ENCODE measurements at places on chromosomes 13 and 19.

- no peak for DNase-seq
Observed at GRCh38 chr19:48950830-48951519, 3.7 kb upstream of the BAX start.

DNA sequence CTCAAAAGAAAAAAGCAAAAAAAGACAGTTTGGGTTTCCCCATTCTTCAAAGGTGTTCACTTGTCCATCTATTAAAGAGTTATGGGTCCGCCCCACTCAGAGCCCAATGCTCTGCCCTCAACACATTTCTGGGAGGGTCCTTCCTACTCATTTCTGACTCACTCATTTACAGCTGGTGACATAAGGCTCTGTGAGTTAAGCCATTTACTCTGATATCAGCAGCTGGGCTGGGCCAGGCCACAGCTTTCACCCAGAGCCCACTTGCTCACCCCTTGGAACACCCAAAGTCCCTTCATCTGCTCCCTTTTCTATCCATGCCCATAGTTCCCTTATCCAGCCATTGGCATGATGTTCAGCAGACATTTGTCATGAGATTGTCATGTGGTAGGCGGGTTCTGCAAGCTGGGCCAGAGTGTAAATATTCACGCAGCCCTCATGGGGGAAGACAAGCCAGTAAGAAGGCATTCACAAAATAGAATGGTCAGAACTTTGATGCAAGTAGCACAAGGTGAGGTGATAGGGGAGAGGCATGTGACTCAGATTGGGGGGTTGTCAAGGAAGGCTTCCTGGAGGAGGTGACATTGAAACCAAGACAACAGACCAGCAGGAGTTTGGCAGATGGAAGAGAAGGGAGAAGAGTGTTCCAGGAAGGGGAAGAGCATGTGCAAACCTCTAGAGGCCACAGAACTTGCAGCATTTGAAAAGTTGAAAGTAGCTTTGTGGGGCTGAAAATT, 5.9 kb downstream of the MAST1 start:
- DNase-seq: no peak

DNA sequence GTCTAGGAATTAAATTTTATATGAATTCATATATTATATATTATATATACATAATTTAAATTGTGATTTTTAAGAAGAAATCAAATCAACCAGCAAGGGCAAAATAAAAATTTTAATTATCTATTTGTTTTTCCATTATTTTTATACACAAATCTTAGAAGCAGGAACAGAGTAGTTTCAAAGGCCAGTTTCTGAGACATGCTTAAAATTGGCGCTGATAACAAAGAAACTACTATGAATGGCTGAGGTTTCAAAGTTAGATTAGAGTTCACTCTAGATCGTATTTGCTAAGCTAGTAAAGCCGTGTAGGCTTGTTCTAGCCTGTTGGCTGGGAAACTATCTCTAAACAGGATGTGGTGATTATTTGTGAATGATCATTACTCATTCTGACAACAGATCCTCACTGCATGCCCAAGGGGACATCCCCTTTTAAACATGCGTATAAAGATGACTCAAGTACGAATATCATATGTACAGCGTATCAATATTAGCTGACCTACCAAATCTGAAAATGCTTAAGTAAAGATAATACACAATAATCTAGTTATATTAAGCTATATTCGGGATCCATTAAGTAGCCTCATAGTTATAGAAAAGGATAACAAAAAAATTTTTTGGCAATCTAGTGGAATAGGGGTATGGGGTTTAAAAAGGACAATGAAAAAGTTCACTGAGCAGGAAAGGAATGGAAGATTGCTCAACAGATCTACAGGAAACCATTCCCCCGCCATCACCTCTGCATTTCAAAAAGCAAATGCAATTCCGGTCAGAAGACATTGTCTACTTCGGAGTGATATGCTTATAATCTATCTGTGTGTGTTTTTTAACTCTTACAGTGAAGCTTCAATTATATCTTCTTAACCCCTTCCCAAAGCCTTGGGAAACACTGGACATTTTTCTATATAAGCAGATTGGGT, 150.1 kb downstream of the SHISA2 start:
- DNase-seq: no peak

- no peak for DNase-seq
Observed at GRCh38 chr13:79779761-79780160, 298.8 kb downstream of the NDFIP2 start.

DNA sequence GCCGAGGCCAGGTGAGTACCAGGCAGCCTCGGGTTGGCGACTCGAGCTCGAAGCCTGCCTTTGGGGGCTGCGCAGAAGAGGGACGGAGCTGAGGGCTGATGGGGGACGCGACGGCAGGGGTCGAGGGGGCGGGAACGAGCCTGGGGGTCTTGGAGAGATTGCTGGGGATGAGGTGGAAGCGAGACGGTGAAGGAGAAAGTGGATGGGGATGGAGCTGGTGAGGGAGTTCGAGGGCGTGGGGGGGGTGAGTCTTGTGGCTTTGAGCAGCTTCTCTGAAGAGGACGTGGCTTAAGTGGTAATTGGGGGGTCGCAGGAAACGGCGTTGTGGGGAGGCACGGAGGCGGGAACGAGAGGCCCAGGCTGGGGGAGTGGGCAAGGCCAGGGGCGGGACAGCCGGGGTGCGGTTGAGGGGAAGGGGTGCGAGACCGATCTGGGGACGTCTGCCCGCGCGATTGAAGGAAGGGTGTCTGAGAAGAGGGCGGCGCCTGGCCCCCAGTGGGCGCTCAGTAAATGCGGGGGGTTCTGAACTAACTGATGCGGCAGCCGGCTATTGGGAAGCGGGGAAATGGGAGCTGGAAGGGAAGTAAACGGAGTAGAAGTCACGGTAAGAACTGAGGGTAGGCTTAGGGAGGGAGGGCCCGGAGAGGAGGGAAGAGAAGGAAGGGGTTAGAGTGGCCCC, 426 bp downstream of the MYO9B start:
- DNase-seq: peak; percentile 17

DNA sequence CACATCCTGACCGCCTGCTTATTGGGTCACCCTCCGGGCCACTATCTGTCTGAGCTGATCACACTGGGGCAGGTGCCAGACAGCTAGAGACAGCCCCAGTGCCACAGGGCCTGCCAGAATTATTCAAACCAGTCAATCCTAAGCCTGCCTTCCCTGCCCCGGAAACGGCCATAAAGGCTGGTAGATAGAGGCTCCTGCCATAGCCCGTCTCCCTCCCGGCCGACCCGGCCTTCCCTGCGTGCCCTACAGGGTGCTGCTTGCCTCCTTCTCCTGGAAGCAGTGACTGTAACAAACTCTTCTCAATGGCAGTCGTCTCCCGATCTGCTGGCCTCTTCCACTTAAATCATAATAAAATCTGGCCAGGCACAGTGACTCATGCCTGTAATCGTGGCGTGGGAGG, 158.6 kb upstream of the SOX1 start:
- DNase-seq: no peak

DNA sequence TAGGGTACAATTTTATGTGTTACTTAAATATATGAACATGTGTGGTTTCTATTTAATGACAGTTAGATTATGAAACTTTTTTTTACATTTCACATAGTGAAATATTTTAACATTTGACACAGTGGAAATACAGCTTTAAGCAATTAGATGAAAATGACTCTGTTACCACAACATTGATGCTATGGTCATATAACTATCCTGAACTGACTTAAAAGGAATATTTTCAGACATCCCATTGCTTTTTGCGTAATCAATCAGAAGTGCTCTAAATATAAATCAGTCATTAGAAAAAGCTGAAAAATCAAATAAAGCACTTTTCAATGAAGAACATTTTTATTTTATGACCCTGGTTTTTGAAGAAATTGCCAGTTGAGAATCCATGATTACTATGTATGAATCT, 80.3 kb downstream of the UFM1 start:
- no peak for DNase-seq

DNA sequence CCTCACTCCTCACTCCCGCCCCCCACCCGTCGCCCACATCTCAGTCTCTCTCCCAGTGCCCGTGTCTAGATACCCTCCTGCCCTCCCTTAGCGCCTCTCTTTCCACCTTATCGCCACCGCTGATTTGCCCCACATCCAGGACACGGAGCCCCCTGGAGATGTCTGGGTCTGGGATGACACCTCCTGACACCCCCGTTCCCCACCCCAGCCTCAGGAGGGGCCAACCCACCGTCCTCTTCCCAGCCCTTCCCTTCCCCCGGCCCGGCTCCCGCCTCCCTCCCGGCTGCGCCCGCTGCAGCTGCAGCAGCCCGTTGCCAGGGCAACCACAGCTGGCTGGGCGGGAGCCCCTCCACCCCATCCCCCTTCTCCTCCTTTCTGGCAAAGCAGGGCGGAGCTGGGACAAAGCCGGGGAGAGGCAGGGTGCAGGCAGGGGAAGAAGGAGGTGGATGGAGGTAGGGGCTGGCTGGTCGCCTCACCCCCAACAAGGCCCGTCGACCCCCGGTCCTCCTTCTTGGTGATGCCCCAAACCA, 13.5 kb downstream of the DPF1 start:
- DNase-seq: peak; percentile 66

GRCh38 chr13:97441368-97441767, 7.4 kb downstream of the RAP2A start:
- no peak for DNase-seq

DNA sequence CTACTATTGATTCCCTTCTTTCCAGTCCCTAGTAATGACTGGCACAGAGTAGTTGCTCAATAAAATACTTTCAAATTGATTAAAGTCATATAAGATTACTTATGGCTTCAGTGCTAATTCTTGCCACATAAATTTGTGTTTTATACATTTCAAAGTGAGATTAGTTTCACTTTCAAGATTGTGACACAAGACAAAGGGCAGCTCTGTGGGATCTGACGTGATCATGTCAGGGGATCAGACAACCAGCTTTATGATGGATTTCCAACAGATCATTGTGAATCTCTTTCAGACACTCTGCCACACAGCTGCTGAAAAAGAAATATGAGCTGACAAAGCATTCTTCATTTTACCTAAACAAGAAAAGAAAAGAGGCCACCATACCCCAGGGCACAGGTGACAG, 73.4 kb upstream of the POMP start:
- DNase-seq: no peak

DNA sequence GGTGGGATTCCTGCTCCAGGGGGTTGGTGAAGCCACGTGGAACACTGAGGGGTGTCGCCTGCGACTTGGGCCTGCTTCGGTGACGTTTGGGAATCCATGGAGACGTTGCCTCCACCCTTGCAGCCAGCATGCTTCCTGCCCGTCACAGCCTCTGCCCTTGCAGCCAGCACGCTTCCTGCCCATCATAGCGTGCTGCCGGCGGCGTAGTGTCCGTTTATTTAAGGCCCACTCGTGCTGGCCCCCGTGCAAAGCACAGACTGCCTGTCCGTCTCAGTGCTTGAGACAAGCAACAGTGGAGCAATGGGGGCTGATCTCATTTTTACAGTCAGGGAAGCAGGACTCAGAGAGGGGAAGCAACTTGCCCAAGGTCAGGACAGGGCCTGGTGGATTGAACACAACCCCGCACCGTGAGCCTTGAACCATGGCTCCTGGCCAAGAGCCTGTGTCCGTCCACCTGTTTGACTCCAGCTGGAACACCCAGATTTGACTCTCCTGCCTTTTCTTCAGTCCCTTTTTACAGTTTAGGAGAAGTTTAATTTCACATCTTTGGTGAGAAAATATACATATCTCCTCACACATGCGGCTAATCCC, 149.6 kb downstream of the TEX29 start:
- DNase-seq: no peak

GRCh38 chr13:87954091-87954490, 282.9 kb downstream of the SLITRK5 start:
- DNase-seq: no peak

GRCh38 chr19:16561382-16561781, 10.8 kb downstream of the SLC35E1 start:
- no peak for DNase-seq

- DNase-seq: no peak
Observed at GRCh38 chr13:40586886-40587565, 79.4 kb downstream of the FOXO1 start.

GRCh38 chr13:49410477-49410876, 33.4 kb downstream of the CAB39L start:
- DNase-seq: no peak

GRCh38 chr19:3586127-3586626, 899 bp downstream of the GIPC3 start:
- no peak for DNase-seq

GRCh38 chr13:91817250-91817649, 418.8 kb downstream of the GPC5 start:
- no peak for DNase-seq

DNA sequence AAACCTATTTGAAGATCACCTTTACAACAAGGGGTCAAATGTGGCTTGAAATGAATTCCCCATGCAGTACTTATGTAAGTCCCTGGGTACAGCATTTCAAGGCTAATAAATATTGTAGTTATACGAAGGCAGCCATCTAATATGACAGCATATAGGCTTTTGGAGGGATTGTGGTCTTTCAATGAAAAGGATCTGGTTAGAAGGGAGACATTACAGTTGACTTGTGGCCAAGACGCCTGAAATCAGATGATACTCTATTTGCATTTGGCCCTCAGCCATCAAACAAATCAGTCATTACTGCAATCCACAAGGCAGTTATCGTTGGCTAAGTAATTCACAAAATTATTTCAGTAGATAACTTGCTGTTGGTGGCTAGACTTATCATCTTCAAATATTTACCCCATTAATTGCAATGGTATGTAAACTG, 242.7 kb downstream of the DCLK1 start:
- DNase-seq: no peak

GRCh38 chr19:1410136-1410786, 2.9 kb downstream of the DAZAP1 start:
- no peak for DNase-seq

DNA sequence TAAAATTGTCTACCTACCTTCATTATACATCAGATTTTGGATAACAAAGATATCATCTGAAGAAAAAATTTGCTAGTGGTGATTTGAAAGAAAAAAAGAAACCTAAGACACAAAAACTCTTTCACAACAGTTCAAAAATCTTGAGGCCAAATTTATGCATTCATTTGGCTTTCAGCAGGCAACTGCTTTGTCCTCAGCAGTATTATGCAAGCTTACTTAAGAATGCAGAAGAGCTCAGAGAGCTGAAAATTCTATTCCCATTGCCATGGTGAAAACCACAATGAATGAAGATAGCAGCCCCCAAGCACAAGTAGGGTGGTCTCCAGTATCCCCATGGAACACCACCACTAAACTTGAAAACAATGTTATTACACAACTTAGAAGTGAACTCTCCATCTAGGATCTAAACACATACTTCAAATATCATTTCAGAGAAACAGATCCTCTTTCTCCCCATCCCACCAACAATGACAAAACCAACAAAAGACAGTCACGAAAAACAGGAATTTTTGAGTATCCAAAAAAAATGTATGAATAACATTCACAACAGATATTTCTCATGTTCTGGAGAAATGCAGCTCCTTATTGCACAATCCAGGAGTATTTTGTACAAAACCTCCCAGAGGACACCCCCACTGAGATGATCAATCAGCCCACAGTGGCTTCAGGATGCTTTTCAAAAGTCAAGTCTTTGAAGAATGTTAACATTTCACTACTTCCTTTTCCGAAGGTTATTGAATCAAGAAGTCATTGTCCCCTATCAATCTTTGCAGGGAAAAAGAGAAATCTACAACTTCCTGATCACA, 192.7 kb downstream of the LHFPL6 start:
- DNase-seq: no peak

DNA sequence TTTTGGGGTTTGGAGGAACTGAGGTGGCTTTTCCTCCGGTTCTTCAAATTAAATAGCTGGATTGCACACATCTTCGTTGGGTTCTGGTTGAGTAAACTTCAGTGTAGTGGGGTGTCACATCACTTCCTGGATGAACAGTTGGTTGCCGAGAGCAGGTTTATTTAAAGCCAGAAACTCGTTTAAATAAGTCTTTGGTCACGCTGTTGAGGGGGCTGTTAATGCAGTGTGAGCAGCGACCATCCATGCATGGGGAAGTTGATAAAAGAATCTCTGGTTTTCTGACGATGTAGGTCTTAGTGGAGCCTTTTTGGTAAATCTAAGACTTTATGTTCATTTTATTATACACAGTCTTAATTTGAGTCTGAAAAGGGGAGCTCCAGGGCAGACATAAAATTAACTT, 351.2 kb upstream of the ARGLU1 start:
- no peak for DNase-seq

All from amygdala (tissue), 56 donors.